ENCODE measurements at places on chromosomes 4 and X.

GRCh38 chr4:95387719-95388118 lies 161.1 kb downstream of the UNC5C start:
- no peak for DNase-seq

DNA sequence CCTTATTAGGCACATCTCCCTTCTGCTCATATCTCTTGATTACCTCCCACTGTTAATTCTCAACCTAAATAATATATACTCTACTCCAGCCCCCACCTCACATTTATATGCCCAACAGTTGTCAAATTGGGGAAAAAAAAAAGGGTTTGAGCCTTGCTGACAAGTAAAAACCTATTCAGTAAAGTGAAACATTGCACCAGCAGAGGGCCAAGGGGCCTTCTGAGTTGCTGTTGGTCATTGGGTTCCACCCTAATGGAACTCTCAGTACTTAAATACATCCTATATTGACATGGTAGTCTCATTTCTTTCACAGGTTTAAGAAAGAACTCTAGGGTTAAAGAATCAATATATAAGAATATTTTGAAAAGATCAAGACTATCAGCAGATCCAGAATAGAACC lies 362.2 kb downstream of the SMARCA1 start:
- DNase-seq, result no peak

DNA sequence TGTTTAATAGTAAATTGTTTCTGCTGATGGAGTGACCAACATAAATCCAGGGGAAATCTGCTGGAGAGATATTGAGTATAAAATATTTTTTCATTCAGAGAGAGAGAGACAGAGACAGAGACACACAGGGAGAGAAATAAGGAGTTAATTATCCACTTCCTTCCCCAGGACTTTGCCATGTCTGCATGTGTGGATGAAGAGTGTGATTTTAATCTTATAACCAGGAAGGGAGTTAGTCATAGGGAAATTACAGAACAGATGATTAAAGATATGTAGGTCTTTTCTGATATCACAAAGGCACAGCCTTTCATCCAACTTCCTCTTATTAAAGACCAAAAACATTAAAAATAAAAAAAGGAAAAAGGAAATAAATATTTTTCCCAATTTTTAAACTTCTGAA lies 526.3 kb downstream of the SPRY1 start:
- DNase-seq, result no peak

DNA sequence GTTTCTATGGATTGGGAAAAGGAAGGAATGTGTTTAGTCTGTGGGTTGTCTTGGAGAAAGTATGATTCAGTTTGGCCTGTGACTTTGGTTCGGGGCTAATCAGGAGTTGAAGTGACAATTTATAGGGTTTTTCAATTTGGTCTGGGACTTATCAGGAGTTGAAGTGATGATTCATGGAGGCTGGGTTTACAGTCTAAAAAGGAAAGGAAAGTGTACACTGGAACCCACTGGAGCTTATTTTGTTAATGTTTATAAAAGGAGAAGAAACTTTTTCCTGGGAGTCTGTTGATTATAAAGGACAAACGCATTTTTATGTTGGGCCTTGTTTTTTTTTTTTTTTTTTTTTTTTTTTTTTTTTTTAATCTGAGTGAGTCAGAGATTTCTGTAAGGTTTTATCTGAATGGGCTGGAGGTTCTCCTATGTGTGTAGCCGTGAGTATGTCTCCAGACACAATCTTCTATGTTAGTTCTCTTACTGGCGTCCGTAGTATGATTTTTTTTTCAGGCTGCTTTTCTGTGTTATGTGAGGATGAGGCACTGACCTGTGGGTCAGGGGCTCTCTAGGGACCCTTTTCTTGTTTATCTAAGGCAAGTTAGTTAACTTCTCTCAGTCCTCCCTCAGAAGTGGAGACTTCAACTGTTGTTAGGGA lies 33.0 kb upstream of the RAB9B start:
- no peak for DNase-seq

DNA sequence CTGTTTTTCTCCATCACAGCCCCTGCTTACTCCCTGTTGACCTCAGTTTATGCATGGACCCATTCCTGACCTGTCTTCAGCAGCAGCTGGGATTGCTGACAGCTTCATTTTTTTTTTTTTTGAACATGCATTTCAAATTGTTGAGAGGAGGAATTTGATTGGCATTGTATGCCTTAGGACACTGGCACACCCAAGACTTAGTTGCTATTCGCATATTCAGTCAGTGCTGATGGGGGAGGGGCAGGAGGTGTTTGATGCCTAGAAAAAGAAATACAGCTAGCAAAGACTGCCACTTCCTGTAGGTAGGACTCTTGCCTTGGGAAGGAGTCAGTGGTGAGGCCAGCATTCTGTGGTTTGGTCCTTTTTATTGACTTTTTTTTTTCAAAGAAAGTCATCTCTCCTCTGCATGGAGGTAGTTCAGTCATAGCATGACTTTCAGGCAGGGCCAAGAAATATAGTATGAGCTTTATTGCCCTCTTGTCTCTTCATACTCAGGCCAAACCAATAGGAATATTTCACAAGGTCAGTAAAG lies 33.6 kb upstream of the XK start:
- DNase-seq, result no peak

DNA sequence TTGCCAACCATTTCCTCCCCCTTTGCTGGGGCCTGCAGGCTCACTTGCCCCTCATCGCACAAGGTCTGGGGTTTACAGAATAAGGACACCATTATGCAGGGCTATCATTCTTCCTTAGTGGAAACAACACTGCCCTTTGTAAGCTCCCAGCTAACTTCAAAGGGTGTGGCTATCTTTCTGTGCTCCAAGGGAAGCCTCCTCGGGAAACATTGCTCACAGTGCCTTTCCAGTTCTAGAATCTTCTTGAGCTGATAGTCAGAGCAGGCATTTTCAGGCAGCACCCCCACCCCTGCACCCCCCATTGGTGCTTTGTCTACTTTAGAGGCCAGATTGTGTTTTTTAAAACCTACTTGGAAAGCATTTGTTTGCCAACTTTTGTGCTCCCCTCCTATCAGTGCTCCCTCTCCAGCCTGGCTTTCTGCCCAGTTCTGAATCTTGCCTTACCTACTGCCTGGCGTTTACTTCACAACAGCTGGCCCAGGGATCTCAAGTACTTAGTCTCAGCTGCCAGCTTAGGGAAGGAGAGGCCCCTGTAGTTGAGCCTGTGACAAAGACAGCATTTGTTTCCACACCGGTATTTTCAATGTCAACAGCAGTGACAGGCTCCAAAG lies 53.5 kb downstream of the PLAC1 start:
- DNase-seq, result no peak

- DNase-seq, result no peak
Measured at GRCh38 chr4:153159016-153159415, 45.2 kb upstream of the TRIM2 start.

GRCh38 chr4:128310266-128310697 lies 22.7 kb upstream of the PGRMC2 start:
- no peak for DNase-seq

- DNase-seq, result no peak
Measured at GRCh38 chr4:123777373-123777772, 380.8 kb downstream of the SPRY1 start.

- no peak for DNase-seq
Measured at GRCh38 chr4:80566203-80566872, 230.8 kb downstream of the CFAP299 start.

DNA sequence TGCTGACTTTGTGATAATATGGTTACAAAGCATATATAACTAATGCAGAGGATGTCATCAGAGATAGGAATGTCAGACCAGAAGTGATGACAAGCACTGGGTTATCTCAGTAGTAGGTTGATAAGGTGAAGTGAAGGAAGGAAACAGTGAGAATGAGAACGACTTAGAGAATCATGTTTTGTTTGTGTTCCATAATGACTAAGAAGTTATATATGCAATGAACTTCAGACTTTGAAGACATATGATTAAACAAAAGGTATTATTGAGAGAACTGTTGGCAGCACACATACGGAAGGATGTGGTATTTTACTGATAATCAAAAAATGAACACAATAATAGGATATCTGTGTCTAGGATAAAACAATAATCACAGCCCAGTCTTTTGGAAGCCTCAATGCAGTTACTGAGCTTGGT lies 18.3 kb upstream of the HHIP start:
- no peak for DNase-seq

DNA sequence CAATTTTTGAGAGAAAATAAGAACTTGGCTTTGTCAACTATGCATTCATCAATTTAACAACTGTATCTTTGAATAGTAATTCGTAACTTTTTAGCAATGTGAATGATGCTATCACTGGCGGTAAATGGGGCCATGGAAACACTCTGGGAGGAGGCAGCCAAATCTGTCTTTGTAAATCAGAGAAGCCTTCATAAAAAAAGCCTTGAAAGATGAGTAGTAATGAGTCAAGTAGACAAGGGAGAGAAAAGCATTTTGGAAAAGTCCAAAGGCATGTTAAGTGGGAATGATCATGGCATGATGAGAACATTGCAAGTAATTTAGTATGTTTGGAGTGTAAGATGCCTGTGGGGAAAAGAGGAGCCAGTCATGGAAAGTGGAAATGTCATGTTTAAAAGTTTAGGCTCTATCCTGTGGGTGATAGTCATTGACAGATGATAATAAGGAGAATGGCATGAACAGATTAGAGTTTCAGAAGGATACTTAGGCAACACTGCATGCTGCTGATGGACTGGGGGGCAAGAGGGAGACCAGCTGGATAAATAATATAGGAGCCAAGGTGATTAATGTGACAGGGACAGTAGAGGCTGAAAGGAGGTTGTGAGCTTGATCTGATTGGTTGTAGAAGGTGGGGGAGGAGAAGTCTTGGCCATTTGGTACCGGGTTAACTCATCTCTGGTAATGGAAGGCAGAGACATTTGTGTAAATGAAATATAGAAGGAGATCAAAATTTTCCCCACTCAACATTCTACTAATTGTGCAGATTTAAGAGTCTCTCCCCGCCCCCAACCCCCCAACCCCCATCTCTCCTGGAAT lies 16.3 kb downstream of the SPRY1 start:
- no peak for DNase-seq

GRCh38 chrX:12139934-12140611 lies 1.8 kb downstream of the FRMPD4 start:
- no peak for DNase-seq

GRCh38 chrX:77427611-77428010 lies 19.6 kb upstream of the FGF16 start:
- no peak for DNase-seq

DNA sequence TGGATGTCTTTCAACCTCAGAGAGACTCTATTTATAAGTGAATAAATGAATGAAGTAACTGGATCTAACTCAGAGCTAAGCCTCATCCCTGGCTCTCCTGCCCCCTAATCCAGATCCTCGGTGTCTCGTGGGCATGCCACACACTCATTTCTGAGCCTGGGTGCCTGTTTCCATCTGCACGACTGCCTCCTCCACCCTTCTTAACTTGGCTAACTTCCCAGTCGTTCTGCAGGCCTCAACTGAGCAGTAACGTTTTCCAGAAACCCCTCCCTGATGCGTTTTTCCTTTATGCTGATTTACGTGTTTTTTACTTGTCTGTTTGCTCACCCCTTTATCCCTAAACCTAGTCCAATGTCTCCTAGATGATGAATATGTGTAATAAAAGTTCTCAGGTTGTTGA lies 186.9 kb upstream of the HS3ST1 start:
- DNase-seq, result no peak

DNA sequence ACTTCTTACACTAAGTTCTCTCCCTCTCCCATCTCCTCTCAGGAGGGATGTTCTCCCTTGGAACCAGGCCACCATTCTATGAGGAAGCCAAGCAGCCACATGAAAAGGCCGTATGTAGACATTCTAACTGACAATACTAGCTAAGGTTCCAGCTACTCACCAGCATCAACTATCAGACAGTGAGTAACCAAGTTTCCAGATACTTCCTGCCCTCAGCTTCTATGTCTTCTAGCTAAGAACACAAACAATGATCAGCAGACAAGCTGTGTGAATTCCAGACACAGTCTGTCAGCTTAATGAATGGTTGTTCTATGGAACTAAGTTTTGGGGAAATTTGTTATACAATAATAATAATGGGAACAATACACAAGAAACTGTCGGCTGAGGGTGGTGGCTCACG lies 50.8 kb downstream of the SMIM14 start:
- no peak for DNase-seq

GRCh38 chr4:108486046-108486445 lies 134.3 kb upstream of the RPL34 start:
- DNase-seq, result no peak

GRCh38 chrX:134533952-134534351 lies 74.0 kb downstream of the HPRT1 start:
- DNase-seq, result no peak

GRCh38 chrX:72478351-72478750 lies 94.3 kb downstream of the HDAC8 start:
- DNase-seq, result no peak

- DNase-seq, result no peak
Measured at GRCh38 chr4:25088093-25088952, 57.6 kb upstream of the LGI2 start.

- no peak for DNase-seq
Measured at GRCh38 chr4:141132072-141132708, 1.1 kb downstream of the RNF150 start.

Data from T-helper 1 cell (primary cell).